NCI-H2029 (cell line): ENCODE measurements at places on chromosomes 13 and 19.
A peak's percentile ranks its signal among the peaks of the same experiment; 100 is the strongest.

GRCh38 chr19:45772130-45772840 lies 3.2 kb upstream of the SIX5 start:
- DNase-seq = no peak

- no peak for DNase-seq
Measured at GRCh38 chr19:17602872-17603510, 47.5 kb downstream of the COLGALT1 start.

DNA sequence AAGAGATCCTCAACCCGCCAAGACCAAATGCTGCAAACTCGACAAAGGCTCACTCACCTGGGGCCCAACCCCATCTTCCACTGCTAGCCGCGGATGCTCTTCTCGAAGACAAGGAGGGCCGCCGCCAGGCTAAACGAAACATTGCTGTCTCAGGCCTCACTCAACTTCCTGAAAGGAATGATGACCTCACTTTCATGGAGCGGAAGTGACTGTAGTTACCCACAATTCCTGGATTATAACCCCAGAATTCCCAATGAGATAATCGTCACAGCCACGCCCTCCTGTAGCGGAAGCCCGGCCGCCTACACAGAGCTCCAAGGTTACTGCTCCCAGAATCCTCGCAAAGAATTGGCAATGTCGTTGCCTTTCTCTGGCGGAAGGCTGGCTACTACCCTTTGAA lies 10.5 kb upstream of the ZNF112 start:
- no peak for DNase-seq

- no peak for DNase-seq
Measured at GRCh38 chr19:7674010-7675005, 2.6 kb upstream of the MCEMP1 start.

GRCh38 chr19:290372-291005 lies 714 bp downstream of the PLPP2 start:
- DNase-seq = peak; percentile 97

GRCh38 chr13:34224877-34225276 lies 406.9 kb downstream of the RFC3 start:
- DNase-seq = no peak

- DNase-seq = peak; percentile 49
Measured at GRCh38 chr19:43532571-43532961, 422 bp upstream of the ZNF575 start.

DNA sequence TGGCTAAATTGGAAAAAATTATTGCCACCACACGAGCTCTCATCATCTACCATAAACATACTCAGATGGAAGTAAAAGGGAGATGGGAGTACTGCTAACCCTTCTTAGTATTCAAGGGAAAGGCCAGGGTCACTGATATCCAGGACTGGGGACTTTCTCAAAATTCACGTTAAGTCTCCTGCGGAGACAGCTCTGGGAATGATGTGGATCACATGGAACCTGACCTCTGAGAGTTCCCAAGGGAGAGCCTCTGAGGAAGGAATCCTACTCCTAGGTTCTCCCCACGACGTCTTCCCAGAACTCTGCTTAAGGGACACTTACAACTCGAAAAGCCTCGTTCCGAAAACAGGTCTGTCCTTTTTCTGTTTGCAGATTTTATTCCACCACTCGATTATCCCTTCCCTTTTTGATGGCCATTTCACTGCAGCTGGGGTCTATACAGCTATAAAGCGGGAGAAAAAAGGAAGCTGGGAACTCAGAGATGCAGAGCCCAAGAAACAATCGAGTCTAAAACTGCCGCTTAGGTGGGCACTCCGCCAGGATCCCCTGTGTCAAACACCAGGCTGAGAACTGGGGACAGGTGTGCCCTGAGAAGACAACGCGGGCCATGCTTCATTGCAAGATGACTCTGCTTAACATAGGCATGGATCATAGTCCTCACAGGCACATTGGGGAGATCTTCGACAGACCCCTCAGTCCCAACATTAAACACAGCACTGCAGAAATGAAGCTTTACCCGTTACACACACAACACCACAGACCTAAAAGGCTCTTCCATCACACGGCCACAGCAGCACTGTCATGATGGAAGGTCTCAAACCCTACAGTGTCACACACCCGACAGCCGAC lies 823 bp upstream of the ZNF567 start:
- DNase-seq = no peak

- DNase-seq = no peak
Measured at GRCh38 chr13:59774491-59774971, 389.2 kb downstream of the DIAPH3 start.

DNA sequence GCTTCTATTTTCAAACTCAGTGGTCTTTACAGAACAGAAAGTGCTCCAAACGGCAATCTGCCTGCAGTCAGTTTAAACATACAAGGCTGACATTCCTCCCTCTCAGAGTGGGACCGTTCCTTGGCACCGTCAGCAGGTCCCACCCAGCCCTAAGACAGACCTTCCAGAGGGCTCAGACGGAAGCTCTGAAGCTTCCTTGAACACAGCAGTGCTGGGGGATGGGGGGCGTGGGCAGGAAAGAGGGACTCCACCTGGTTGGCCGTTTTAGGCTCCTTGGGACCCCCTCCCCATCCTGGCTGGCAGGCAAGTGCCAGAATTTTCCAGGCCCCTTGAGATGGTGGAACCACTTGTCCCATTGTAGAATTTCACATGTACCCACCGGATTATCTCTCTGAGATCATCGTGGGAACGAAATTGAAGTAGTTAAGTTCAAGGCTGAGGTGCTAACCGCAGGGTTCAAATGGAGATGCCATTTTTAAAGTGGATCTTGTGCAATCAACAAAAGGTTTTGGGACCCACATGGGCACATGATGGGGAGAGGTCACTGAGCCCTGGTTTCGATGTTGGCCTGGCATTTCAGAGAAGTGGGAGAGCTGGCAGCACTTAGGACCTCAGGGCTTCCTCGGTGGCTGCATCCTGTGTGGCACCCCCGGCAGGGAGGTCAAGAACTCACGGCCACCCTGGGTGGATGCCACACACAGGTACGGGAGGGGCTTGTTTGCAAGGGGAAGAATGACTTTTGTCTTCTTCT lies 46.2 kb downstream of the KLF2 start:
- no peak for DNase-seq

GRCh38 chr13:99378985-99379733 lies 72.0 kb upstream of the GPR183 start:
- DNase-seq = no peak

DNA sequence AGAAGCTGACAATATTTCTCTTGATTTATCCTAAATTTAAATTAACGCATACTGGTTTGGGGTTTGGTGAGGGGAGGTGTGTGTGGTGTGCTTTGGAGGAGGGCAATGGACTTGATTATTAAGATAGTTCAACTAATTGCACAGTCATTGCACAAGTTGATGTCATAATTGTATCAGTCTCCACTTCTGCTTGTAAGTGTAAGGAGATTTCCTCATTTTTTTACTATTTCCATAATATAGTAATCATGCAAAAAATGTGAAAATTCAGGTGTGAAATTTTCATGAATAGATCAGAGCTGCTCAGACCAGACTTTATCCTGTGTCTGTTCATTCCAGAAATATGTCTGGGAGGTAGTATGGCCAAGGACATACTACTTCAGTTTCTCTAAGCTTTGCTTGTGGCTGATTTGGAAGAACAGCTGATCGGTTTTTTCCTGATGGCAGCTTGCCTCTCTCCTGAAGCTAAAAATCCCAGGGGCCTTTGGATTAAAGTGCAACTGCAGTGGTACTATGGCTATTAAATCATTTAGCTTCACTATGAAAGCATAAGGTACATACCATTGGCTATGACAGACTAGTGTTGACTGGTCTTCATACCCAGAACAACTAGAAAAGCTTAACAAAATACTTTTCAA lies 201.8 kb upstream of the MIR17HG start:
- DNase-seq = no peak

GRCh38 chr13:36105726-36106125 lies 25.5 kb downstream of the DCLK1 start:
- DNase-seq = no peak

GRCh38 chr13:99432609-99433542 lies 68.4 kb upstream of the TM9SF2 start:
- DNase-seq = no peak

GRCh38 chr13:106156468-106156867 lies 379.0 kb downstream of the EFNB2 start:
- no peak for DNase-seq

- no peak for DNase-seq
Measured at GRCh38 chr13:30857636-30858035, 48.4 kb upstream of the MEDAG start.

DNA sequence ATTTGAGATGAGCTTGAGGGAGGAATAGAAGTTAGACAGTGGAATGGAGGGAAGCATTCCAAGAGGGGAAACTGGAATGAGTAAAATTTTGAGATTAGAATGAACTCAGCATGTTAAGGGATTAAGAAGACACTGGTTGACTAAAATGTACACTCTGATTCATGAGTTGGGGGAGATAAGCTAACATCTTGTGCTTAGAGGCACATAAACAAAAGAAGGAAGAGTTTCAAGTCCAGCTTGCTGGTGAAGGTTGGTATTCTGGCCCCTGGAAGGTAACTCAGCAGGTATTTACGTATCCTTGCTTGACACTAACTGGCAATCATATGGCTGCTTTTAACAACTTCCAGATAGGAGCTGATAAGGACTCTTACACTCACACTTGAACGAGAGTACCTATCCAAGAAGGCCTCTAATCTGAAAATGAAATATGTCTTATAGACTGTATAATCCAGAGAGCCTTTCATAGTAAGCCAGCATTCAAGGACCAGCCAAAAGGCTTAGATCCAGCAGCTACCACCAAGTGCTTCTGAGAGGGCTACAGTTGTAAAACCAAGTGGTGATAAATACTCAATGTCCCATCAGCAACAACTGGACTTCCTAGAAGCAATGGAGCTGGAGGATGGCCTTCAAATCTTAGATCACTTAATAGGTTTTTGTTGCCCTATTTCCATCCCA lies 149.7 kb upstream of the SERP2 start:
- DNase-seq = no peak

DNA sequence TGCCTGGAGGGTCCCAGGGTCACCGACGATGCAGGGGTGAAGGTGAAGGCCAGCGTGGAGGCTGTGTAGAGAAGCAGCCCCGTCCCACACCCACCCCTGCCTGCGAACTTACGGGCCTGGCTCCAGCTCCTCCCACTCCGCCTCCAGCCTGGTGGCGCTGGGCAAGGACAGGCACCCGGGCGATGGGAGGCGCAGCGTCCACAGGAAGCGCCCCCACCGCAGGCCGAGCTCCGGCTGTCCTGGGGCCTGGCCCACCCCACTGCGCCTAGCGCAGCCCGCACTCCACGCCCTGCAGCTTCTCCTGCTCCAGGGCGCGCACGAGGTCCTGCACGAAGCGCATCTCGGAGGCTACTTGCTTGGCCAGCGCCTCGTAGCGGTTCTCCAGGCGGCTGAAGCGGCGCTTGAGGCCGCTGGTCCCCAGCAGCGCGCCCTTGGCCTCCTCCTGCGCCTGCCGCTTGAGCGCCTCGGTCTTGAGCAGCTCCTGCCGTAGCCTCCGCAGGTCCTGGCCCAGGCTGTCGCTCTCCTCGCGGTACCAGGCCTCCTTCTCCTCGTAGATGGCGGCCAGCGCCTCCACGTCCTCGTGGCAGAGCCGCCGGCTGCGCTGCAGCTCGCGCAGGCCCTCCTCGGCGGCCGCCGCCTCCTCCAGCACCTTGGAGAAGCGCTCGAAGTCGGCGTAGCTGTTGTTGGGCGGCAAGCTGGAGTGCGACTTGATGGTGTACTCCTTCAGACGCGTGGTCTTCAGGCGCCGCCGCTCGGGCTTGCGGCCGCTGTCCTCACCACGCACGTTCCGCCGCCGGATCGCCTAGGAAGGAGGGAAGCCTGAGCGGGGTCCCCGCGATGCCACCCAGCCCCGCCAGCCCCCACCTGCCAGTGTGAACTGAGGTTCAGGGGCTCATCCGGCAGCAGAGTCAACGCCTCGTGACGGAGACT lies 11.8 kb downstream of the DAPK3 start:
- no peak for DNase-seq

DNA sequence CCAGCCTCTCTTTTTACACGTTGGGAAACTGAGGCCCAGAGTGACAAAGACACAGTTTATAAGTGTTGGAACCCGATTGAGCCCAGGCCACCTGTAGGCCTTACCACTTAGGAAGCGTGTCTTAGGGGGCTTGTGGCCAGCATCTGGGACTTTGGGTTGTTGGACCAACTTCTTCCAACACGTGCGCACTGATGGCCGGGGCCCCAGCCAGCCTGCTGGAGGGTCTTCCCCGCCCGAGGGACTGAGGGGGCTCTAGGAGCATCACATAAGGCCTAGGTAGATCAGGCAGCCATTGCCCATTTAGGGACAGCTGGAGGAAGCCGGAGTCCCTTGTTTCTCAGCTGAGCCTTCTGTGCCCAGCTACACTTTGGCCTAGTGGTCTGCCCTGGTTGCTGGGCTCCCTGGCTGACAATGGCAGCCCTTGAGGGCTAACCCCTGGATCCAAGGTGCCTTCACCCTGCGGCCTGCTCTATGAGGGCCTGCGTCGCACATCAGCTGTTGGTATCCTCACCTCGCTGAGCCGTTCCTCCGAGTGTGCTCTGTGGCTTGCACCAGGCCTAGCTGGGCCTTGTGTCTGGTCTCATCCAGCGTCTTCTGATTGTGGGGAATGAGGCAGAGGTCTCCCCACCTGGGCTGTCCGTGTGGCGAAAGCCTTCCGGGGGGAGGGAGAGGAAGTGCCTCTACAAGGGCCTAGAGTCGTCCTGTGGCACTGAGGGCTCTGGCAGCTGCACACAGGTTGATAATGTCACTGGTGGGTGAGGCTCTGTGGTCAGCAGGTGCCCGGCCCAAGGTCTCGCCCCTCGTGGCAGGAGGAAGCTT lies 1.2 kb downstream of the RAB11B start:
- DNase-seq = no peak

GRCh38 chr13:26222520-26223046 lies 469 bp upstream of the RNF6 start:
- no peak for DNase-seq

DNA sequence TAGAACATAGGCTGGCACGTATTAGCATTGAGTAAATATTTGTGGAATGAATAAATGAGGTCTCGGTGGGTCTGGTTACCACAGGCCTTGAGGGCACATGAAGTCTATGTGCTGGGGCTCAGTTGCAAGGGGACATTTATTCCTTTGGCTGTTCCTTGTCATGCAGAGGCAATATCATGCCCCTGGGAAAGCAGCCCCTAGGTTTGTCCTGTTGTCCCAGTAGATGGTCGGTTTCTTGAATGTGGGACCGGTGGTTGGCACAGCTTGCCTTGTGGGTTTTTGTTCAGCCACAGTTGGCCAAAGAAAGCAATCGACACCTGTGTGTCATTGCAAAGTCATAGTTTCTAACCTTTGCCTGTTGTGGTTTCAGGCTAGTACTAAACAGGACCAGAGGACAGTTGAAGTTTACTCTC lies 24.7 kb upstream of the GPR183 start:
- DNase-seq = no peak

DNA sequence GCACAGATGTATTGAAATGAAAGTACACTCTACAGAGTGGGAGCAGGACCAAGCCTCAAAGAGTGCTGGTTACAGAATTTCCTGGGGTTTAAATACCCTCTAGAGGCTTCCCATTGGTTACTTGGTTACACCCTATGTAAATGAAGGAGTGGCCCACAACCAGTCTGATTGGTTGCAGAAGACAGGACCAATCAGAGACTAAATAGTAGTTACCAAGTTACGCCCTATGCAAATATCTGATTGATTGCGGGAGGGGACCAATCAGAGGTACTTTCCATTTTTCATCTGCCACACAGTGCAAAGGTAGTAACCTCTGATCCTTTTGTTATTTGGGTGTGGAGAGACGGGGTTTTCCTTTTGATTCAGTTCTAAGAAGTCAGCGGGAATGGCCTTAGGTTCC lies 5.5 kb upstream of the ZFP82 start:
- DNase-seq = no peak

GRCh38 chr19:49333418-49333805 lies 1.8 kb upstream of the CD37 start:
- DNase-seq = no peak

- no peak for DNase-seq
Measured at GRCh38 chr19:55406826-55407549, 600 bp downstream of the UBE2S start.

- no peak for DNase-seq
Measured at GRCh38 chr19:7868671-7869452, 5.3 kb downstream of the PRR36 start.
